ENCODE measurements at places on chromosomes 3 and 15. TPM values are rescaled to one million over a fixed set of nuclear protein-coding genes. Genes with fewer than 3 reads are reported as not detected.

DNA sequence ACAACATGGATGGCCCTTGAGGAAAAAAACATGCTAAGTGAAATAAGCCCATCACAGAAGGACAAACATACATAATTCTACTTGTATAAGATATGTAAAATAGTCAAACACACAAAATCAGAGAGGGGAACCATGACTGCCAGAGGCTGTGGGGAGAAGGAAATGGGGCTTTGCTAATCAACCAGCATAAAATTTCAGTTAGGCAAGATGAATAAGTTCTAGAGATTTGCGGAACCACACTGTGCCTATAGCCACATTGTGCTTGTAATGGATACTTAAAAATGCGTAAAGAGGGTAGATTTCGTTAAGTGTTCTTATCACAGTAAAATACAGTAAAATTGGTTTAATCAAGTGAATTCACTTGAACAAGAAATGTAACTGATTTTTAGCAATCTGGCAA lies 33.7 kb upstream of the SPTBN5 start:
- no peak overlapping the region for H3K4me3 ChIP-seq
- H3K27me3 ChIP-seq, result no peaks in the 10 kb centered on the region
- H3K4me1 ChIP-seq, result peaks cover 42% of the 10 kb centered on the region
- no peak for DNase-seq

MINAR1 gene
- total RNA-seq, result not detected

DNA sequence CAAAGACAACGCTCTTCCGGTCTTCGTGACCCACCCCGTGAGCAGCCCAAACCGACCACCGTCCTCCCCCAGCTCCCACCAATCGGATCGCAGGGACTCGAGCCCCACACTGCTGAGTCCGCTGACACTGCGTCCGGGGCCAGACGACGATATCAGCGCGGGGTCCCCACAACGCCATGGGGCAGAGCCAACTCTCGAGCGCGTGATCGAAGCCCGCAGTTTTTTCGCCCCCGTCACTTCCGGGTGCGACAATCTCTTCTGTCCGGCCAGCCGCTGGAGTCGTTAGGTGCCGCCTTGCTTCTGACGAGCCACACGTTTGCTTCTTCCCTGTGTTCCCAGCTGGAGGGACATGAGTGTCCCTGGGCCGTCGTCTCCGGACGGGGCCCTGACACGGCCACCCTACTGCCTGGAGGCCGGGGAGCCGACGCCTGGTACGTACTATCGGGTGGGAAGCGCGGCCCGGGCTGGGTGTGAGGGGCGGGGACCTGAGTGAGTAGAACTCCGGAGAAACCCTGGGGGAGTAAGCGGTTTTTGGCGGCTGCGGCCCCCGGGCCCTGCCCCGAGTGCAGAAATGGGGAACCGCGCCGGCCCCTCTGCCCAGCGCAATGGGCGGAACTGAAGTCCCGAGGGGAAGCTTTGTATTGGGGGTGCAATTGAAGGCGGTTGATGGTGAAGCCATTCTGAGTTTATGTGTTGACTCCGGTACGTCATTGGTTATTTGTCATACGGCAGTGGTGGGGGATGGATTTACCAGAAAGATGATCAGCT lies at the start of gene BLOC1S6:
Gene BLOC1S6 (plus strand): TSS at position 285 of the 768 bp plus-strand sequence. CDS start 65 bp downstream, at position 350.
- peaks cover 59% of the 10 kb centered on the region for H3K4me1 ChIP-seq
- H3K27me3 ChIP-seq, result no peaks in the 10 kb centered on the region
- H3K27ac ChIP-seq, result peak within 1 kb of the TSS; percentile 97
- peak within 1 kb of the TSS; percentile 85 for H3K4me3 ChIP-seq

- no peaks in the 10 kb centered on the region for H3K27me3 ChIP-seq
- no peaks in the 10 kb centered on the region for H3K36me3 ChIP-seq
- no peak for DNase-seq
- H3K4me3 ChIP-seq, result no peak overlapping the region
- H3K27ac ChIP-seq, result no peak overlapping the region
- no peaks in the 10 kb centered on the region for H3K4me1 ChIP-seq
These were observed 117.0 kb downstream of the FOXP1 start for GRCh38 chr3:71466483-71466882.

COL8A1 gene
- total RNA-seq, result 11.7 TPM

DNA sequence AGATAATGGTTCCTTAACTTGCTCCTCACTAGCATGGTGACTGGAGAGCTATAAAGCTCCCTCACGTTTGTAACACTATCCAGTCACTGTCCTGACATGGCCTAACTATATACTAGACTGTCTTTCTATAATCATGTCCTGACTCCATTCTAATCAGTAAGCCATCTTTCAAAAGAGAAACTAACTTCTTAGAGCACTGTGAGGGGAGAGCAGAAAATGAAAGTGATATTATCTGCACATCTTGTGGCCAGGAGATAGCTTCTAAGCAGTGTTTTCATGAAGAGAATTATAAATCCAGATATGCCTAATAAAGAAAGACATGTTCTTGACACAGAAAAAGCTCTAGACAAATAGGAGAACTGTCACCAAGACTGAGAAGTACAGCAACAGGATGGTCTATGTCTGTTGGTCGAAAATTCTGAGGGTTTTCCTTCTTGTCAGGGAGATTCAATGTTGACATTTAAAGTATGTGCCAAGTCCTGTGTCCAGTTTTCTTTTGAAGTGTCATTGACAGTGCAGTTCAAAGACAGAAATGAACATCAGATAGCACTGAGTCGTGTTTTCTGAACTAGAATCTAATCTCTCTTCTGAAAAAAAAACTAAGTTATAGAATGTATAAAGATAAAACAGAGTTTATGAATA lies 230.6 kb upstream of the PEX5L start:
- H3K4me1 ChIP-seq, result no peaks in the 10 kb centered on the region
- H3K27ac ChIP-seq, result no peak overlapping the region
- no peaks in the 10 kb centered on the region for H3K36me3 ChIP-seq

- peaks cover 38% of the 10 kb centered on the region for H3K4me1 ChIP-seq
- peak; percentile 39 for DNase-seq
- H3K36me3 ChIP-seq, result no peaks in the 10 kb centered on the region
- peak overlapping the region; percentile 54 for H3K27ac ChIP-seq
- H3K27me3 ChIP-seq, result no peaks in the 10 kb centered on the region
These were observed 1.7 kb downstream of the SPATA12 start for GRCh38 chr3:57062101-57062631.

LRRC49 gene
- total RNA-seq, result 0.87 TPM

DNA sequence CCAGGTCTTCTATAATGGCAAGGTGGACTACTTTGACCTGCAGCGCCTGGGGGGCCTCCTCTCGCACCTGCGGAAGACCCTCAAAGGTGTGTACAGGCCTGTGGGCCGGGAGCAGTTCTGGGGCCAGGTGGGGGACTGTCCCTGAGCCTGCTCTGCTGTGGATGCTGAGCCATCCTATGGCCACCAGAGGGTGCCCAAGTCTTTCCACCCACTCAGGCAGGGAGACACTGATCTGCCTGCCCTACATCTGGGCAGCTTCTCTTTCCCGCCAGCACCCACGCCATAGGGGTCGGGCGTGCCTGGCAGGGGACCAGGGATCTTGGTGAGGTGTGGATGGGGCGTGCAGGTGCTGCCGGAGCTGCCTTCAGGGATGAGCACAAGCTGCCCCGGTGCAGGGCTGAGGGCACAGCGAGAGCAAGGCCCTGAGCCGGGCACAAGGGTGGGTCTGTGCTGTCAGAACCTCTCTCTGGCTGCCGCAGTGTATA lies 14.1 kb downstream of the RNF123 start:
- H3K36me3 ChIP-seq, result peaks cover 86% of the 10 kb centered on the region
- DNase-seq, result peak; percentile 87
- H3K4me3 ChIP-seq, result no peak overlapping the region
- no peak overlapping the region for H3K27ac ChIP-seq
- H3K27me3 ChIP-seq, result no peaks in the 10 kb centered on the region

DNA sequence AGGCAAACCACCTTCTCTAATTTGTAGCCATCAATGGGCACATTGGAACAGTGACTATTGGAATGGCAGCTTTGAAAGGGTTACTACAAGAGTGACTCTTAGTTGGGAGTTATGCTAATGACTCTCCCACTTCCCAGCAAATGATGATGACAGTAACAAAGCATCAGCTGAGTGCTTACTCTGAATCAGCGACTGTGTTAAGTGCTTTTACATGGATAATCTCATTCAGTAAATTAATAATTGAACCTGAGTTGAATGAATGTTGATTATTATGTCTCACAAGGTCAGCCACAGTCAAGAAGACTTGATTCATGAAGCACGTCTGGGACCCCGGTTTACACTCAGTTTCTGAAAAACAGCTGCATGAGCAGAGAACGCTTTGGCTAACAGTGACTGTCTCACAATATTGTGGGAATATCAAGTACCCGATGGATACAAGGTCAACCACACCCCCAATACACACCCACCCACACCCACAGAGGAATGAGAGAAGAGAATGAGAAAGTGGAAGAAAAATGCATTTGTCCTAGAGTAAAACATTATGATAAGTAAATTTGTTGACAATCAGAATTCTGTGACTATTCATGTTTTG lies 242.0 kb upstream of the FEZF2 start:
- no peaks in the 10 kb centered on the region for H3K36me3 ChIP-seq
- no peaks in the 10 kb centered on the region for H3K27me3 ChIP-seq
- no peaks in the 10 kb centered on the region for H3K4me1 ChIP-seq
- no peak overlapping the region for H3K4me3 ChIP-seq
- no peak overlapping the region for H3K27ac ChIP-seq

DNA sequence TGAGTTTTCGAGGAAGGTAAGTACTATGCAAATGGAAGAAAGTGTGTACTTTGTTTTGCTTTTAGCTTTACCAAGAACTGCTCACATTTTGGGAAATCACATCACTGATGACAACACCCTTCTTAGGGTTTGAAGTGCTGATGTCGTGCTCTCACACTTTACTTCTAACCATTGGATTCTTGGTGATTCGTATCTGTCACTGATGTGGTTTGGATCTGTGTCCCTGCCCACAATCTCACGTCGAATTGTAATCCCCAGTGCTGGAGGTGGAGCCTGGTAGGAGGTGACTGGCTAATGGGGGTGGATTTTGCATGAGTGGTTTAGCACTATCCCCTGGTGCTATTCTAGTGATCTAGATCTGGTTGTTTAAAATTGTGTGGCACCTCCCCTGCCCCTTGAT lies 75.4 kb upstream of the RGMA start:
- no peaks in the 10 kb centered on the region for H3K4me1 ChIP-seq
- H3K4me3 ChIP-seq, result no peak overlapping the region
- H3K27me3 ChIP-seq, result peaks cover 6% of the 10 kb centered on the region
- H3K27ac ChIP-seq, result no peak overlapping the region
- H3K36me3 ChIP-seq, result no peaks in the 10 kb centered on the region
- DNase-seq, result no peak

DNA sequence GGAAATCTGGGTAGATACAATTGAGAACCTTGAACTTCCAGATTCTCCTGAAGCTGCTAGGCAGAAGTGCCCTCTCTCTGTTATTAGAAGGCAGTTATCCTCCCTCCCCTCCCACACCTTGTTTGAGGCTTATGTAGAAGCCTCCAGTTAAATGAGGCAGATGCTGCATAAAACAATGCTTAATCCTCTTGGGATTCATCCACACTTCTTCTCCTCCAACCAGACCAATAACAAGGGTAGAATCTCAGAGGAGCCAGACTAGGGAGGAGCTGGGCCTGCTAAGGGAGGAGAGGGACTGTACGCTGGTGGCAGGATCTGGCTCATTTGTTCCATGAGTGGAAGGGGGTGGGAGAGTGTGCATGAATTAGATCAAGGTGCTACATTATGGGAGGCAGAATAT lies 88.3 kb upstream of the PRR23C start:
- H3K27me3 ChIP-seq, result no peaks in the 10 kb centered on the region
- no peak for DNase-seq
- H3K27ac ChIP-seq, result no peak overlapping the region
- H3K4me1 ChIP-seq, result no peaks in the 10 kb centered on the region

CCR4 gene
- total RNA-seq, result 0.58 TPM

DNA sequence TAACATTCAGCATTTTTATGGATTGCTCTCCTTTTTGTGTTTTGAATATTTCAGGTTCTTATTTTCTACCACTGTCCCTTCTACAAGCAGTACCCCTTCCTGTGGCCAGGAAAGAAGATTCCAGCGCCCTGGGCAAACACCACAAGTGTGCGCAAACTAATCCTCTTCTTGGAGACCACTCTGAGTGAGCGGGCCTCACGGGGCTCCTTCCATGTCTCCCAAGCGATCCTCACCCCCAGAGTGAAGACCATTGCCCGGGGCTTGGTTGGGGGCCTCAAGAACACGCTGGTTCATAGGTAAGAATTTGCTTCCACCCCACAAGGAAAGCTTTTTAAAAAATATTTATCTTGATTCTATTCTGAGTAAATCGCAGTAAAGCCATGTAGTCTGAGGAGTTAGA lies 118.7 kb upstream of the ZBED2 start:
- no peak for DNase-seq
- H3K4me1 ChIP-seq, result peaks cover 8% of the 10 kb centered on the region

DNA sequence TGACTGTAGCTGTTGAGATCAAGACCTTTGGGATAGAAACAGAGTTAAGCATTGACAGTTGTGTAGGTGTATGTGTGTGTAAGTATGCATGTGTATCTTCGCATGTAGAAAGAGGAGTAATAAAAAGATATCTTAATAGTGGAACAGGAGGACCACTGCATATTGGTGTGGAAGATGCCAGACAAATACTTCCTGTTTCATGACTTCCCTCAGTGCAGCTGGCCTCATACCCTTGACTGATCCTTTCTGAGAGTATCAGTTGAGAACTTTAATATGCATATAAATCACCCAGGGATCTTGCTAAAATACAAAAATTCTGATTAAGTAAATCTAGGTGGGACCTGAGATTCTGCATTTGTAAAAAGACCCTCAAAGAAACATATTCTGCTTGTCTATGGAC lies 8.5 kb upstream of the ZBED2 start:
- H3K36me3 ChIP-seq, result no peaks in the 10 kb centered on the region
- no peaks in the 10 kb centered on the region for H3K27me3 ChIP-seq
- H3K4me3 ChIP-seq, result no peak overlapping the region
- no peak overlapping the region for H3K27ac ChIP-seq
- no peak for DNase-seq

CCR8 gene
- not detected for total RNA-seq

- H3K4me3 ChIP-seq, result no peak overlapping the region
- DNase-seq, result no peak
- H3K36me3 ChIP-seq, result peaks cover 3% of the 10 kb centered on the region
- no peaks in the 10 kb centered on the region for H3K27me3 ChIP-seq
- H3K27ac ChIP-seq, result peak overlapping the region; percentile 59
- H3K4me1 ChIP-seq, result peaks cover 89% of the 10 kb centered on the region
These were observed 16.0 kb downstream of the LPP start for GRCh38 chr3:188169830-188170455.

DNA sequence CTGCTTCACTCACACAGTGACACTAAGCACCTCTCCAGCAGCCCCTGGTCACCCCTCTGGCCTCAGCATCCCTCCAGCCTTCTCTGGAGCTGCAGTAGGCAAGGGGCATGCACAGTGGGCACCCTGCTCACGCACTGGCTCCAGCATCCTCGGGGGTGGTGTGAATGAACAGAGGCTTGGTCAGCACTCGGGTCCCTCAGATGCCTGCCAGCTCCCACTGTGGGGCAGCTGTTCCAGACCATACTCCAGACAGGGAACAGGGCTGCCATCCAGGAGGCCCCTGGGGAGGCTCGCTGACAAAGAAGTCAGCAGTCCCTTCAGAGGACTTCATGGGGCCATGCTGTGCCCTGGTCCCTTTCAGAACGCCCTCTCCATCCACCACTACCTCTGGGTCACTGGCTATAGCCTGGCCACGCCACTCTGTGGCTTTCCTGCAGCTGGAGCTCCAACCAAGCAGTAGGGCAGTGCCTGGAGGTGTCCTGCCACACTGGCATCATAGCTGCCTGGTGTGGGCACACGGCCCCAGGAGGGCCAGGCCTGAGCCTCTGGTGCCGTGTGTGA lies 26.3 kb downstream of the ALS2CL start:
- H3K4me1 ChIP-seq, result peaks cover 30% of the 10 kb centered on the region
- H3K27me3 ChIP-seq, result no peaks in the 10 kb centered on the region
- peaks cover 15% of the 10 kb centered on the region for H3K36me3 ChIP-seq
